Astrocyte (in vitro differentiated cells and primary cell): ENCODE measurements at places on chromosomes 7 and 10.

DNA sequence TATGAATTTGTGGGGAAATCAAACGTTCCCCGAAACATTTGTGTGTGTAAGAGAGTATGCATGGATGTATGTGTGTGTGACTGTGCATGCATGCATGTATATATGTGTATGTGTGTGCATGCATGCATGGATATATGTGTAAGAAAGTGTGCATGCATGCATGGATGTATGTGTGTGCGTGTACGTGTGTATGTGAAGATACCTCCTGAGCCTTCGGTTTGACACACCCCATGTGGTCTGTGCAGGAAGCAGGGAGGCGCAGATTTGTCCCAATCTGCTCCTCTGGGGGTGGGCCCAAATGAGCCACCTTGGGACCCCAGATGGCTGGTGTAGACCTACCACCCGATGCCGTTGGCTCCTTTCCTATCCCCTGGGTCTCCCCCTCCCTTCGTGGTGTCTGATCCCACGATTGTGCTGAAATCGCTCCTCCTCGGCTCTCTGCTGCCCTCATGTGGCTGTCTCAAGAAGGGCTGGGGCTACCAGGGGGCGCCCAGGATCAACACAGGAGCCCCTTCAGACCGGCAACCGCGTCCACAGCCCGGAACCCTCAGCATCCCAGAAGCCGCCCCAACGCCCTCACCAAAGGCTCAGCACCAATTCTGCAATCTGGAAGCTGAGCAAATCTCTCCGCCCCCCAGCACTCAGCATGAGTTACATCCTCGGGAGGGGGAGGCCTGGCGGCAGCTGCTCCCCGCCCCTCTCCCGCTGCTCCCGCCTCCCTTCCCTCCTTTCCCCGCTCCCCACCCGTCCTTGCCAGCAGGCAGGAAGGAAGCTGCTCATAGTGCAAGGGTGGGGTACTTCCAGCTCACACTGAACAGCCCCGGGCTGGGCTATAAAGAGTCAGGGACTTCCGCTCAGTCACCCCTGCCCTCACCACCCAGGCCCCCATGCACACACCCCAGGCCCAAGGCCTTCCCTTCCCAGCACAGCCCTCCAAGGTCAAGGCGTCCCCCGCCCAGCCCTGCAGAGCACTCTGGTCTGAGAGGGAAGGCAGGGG lies 2.3 kb upstream of the NOS3 start:
- DNase-seq: no peak

DNA sequence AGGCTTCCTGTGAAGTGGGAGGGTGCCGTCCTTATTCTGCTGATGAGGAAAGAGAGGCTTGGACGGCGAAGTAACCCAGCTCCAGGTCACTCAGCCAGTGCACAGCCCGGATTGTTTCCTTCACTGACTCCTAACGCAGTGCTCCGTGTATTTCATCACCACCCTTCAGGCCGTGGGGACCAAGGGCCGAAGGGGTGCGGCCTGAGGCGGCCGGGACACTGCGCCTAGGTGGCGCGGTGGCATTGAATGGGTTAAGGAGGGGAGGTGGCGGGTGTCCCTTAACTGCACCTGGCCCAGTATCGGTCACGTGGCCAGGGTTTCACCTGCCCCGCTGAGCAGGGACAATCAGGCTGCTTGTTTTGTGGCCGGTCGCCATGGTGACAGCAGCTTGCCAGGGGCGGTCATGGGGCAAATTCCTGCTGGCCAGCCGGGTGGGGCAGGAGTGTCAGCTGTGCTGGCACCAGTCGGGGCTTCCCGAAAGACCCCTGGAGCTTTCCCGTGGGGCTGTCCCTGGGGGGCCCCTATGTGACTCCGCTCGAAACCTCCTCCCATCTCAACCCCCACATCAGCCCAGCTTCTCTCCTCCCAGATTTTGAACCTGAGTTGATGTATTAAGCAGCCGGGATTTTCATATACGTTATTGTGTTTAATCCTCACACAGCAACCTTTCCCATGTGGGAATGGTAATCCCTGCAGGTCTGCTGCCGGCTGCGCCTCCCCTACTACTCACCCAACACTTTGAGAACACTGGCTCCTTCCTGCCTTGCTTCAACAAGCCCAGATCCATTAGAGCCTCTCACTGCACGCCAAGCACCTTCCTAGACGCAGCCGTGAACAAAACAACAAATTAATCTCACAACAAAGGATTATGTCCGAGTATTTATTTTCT lies 4.4 kb upstream of the ABHD11 start:
- no peak for DNase-seq

- no peak for DNase-seq
These were observed 26.5 kb upstream of the CNTNAP2 start for GRCh38 chr7:146090023-146090645.

DNA sequence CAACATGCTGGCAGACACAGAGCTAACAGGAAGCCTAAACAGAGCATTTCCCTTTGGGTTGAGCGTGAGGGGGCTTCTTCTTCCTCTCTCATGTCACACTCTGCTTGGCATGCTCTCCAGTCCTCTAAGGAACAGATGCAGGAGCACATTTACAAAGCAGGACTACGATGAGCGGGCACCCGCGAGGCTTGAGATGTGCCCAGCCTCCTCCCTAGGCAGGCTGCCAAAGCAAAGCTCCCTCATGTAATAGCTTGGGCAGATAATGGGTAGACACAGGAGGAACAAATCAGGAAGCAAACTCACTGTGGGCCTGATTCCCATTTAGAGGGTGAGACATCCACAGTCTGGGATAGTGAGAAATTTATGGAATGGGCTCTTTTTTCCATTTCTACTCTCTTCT lies 519.1 kb downstream of the NRG3 start:
- no peak for DNase-seq

DNA sequence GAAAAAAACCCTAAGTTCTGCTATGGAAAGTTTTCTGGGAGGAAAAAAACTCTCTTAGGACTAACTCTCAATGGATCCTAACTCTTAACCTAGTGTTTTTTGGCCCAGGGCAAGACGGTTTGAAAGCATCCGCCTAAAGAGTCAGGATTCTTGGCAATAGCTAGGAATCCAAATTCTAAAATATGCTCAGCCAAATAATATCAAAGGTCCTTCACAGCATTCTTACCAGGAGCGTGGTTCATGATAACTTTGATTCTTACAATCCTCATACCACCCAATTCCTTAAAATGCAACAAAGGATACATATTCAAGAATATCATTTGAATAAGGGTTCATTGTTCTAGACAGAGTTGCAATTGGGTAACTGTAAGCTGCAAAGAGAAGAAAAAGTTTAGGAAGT lies 21.3 kb downstream of the CPA1 start:
- no peak for DNase-seq

DNA sequence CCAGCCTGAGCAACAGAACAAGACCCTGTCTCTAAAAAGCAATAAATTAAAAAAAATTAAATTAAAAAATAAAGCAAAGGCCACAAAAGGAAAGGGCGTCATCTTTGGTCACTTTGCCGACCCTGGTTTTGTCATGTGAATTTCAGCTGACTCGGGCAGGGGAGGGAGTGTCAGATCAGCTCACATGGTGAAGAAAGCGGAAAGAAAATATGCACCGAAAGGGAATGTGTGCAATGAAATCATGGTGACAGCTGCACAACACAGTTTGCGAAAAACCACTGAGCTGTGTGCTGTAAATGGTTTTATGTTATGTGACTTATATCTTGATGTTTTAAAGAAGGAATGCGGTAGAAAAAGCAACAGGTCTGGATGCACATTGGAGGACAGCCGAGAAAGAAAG lies 39.8 kb downstream of the RCC1L start:
- DNase-seq: no peak

DNA sequence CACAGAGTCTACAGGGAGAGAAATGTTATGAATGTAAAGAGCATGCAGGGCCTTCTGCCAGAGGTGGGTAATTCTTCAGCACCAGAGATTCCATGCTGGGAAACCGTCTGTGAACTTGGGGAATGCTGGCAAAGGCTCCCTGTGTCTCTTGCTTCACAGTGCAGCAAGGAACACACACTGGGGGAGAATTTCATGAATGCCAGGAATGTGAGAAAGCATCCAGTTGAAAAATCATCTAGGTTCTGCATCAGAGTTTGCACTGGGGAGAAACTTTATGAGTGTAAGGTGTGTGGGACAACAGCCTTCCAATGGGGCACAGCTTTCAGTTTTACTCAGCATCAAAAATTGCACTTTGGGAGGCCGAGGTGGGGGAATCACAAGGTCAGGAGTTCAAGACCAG lies 224.3 kb upstream of the IGFBP3 start:
- peak; percentile 100 for DNase-seq

GRCh38 chr10:72253578-72253977 lies 20.1 kb upstream of the DDIT4 start:
- DNase-seq: no peak

GRCh38 chr7:27151931-27152815 lies at the start of gene HOXA3:
TSS of gene HOXA3 (minus strand) at chr7:27152583. CDS start at chr7:27110640, 41,943 bp downstream.
- DNase-seq: no peak

DNA sequence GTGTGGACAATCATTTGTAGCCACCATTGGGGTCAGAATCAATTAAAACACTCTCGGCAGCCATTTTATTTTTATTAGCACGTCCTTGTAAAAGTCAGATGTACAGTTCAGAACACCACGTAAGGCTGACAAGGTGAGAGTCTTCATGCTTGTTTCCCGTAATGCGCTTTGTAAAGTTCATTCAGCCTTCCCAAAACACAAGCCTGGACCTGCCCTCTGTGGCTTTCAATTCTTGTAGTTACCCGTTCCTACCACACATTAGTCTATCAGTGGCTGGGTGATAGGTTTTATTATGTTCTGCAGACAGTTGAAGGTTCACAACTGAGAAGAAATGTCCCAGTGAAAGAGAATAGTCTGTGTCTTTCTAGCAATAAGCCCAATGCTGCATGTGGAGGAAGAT lies 35.4 kb downstream of the GAD2 start:
- no peak for DNase-seq

GRCh38 chr10:78953113-78953798 lies 115.5 kb upstream of the ZMIZ1 start:
- DNase-seq: peak; percentile 70

DNA sequence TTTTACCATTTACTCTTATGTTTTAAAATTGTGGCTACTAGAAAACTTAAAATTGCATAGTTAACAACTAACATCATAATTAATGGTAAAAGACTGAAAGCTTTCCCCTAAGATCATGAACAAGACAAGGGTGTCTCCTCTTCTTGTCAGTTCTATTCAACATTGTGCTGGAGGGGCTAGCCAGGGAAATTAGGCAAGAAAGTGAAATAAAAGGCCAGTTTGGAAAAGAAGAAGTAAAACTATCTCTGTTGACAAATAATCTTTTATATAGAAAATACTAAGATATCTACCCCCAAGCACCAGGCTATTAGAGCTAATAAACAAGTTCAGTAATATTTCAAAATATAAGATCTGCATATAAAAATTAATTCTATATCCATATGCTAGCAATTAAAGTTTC lies 46.9 kb upstream of the MXI1 start:
- no peak for DNase-seq

GRCh38 chr7:51344406-51345138 lies 28.0 kb upstream of the COBL start:
- DNase-seq: no peak

GRCh38 chr10:9670911-9671310 lies 1346.8 kb upstream of the CELF2 start:
- DNase-seq: no peak

- no peak for DNase-seq
These were observed 163.5 kb downstream of the MDFIC start for GRCh38 chr7:115085421-115085820.

GRCh38 chr10:88297103-88297502 lies 286.0 kb downstream of the RNLS start:
- no peak for DNase-seq

- peak; percentile 29 for DNase-seq
These were observed 659.4 kb downstream of the MAGI2 start for GRCh38 chr7:78794101-78794500.

- no peak for DNase-seq
These were observed 77.8 kb upstream of the KAT6B start for GRCh38 chr10:74748468-74749031.

DNA sequence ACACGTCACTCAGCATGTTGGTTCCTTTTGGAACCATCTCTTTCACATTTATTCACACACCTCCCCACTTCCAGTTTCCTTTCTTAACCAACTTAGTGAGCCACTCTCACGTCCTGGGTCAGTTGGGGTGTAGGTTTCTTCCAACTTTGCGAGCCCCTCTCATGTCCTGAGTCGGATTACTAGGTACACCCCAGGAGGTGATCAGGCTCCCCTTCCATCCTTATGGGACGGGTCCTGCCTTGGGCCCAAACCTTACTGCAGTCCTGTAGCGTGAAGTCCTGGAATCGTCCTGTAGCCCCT lies 7.7 kb downstream of the ERV3-1 start:
- no peak for DNase-seq

DNA sequence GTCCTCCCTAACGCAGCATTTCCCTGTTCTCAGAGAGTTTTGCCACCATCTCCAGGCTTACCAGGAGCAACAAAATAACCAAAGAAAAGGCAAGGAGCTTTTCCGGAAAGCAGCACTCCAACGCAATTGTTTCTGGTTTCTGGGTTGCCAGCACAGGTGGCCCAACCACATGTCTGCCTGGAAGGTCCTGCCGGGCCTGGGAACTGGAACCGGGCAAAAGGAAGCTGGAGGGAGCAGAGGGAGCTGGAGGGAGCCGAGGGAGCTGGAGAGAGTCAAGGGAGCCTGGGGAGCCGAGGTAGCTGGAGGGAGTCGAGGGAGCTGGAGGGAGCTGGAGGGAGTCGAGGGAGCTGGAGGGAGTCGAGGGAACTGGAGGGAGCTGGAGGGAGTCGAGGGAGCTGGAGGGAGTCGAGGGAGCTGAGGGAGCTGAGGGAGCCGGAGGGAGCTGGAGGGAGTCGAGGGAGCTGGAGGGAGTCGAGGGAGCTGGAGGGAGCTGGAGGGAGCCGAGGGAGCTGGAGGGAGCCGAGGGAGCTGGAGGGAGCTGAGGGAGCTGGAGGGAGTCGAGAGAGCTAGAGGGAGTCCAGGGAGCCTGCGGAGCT lies 54.6 kb downstream of the STK32C start:
- no peak for DNase-seq
